Inflammatory macrophage treated with lipopolysaccharide for 1 hour (primary cell): ENCODE measurements at places on chromosomes 5 and 9.

- DNase-seq, result no peak
Observed at GRCh38 chr5:58523956-58524355, 32.7 kb downstream of the GAPT start.

- DNase-seq, result no peak
Observed at GRCh38 chr5:169719360-169720314, 82.6 kb downstream of the DOCK2 start.

DNA sequence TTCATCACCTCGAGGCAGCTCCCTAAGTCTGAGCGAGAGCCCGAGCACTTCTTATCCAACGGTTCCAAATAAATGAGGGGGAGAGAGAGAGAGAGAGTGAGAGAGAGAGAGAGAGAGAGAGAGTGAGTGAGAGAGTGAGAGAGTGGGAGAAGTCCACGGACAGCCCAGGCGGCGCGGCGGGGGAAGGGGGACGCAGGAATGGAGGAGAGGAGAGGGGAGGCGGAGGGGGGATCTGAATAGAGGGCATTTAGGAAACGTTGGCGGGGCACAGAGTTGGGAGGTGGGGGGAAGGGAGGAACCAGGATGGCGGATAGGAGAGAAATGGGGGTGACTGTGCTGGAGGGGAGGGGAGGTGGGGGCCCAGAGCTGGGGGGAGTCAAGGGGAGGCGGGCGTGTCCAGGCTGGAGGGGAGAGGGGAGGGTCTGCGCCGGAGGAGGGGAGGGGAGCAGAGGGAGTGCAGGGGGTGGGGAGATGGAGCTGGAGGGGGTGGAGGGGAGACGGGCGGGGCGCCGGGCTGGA is 398 bp upstream of the BASP1 start:
- no peak for DNase-seq

DNA sequence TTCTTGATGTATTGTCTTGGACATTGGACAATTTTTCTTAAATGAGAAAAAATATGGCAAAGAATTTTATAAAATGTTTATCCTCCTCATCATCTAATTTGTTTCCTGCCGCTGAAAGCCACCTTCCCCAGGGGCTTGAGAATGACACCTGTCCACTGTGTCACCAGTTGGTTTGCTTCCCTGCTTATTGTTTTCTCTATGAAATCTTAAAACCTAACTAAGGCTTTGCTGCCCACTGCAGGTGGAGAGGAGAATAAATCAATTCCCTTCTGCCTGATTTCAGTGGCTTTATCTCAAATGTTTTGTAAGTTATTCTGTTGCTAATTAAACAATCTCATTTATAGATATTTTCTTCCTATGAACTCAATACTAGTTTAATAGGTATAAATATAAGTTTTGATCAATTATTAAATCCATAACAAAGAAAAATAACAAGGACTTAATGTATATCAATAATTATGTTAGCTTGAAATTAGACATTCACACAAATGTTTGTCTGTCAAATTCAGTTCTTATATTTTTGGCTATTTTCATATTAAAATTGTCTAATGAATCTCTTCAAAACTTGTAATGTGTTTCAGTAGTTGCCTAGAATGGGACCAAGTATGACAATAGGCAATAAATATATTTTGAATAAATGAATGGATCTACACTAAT is 822.5 kb downstream of the PTPRD start:
- peak; percentile 14 for DNase-seq

GRCh38 chr5:36457511-36458270 is 148.7 kb upstream of the SLC1A3 start:
- no peak for DNase-seq

GRCh38 chr9:115671236-115671962 is 482.2 kb upstream of the PAPPA start:
- no peak for DNase-seq

- no peak for DNase-seq
Observed at GRCh38 chr5:25025831-25026230, 381.1 kb upstream of the CDH10 start.

DNA sequence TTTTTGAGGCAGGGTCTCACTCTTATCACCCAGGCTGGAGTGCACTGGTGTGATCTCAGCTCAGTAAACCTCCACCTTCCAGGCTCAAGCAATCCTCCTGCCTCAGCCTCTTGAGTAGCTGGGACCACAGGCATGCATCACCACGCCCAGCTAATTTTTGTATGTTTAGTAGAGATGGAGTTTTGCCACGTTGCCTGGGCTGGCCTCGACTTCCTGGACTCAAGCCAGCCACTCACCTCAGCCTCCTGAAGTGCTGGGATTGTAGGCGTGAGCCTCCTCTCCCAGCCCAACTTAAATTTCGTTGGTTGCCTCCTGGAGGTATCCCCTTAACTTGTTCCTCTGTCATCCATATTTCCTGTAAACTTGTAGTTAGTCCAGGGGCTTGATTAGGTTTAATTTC is 47.2 kb downstream of the RAB24 start:
- no peak for DNase-seq

DNA sequence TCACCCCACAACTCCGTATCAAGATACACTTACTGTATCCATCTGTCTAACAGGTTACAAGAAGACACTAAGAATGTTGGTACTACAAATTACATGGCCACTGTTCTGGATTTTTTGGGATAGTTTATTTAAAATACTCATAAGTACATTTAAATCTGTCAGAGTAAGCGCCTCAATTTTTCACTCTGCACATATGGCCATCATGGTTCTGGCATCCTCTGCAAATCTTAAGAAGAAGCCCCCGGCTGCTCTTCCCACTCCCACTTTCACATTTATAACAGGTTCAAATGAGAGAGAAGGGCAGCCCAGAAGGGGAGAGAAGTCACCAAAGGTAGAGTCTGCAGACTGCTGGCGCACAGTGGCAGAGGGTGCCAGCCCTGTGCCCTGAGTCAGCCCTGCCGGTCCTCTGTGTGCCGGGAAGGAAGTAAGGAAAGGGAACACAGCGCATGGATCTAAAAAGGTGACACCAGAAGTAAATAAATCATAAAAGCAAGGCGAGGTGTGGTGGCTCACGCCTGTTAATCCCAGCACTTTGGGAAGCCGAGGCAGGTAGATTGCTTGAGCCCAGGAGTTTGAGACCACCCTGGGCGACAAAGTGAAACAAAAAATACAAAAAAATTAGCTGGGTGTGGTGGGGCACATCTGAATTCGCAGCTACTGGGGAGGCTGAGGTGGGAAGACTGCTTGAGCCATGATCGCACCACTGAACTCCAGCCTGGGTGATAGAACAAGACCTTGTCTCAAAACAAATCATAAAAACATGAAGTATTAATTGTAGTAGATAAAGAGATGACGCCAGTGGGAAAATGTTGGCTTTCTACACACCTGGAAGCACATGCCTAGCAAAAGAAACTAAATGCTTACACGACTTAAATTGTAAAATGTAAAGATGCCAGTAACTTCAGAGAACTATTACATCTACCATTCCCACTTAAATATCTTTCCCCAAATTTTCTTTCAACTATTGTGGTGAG is 30.0 kb downstream of the RNF130 start:
- no peak for DNase-seq

DNA sequence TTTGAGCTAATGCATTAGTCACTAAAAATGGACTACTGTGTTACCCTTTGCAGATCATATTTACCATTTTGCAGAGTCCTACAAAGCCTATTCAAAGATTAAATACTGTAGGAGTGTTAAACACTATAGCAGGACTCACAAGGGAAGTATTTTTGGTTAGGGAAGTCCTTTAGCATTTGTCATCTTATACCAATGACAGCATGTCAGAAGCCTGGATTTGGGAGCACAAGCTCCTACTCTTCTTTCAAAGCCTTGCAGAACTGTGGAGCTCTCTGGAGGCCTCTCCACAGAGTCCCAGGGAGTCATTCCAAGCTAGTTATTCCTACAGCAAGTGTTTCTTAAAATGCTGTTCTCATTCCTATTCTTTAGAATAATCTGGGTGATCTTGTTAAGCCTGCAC is 288.8 kb downstream of the PIK3R1 start:
- no peak for DNase-seq

DNA sequence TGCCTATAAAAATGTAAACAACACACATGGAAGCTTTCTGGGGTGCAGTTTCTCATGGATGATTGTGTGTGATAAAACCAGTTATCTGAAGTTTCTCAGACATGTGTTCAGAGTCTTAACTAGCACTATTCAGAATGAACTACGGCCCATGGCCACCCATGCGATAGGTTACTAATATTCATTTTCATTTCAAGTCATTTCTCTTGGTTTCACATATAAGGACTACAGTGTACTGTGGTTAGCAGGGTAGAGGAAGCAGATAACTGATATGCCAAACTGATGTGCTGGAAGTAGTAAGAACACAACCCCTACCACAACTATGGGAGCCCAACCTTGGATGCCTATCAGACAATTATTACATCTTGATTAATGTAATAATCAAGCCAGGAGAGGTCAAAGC is 372.1 kb downstream of the DTWD2 start:
- no peak for DNase-seq

DNA sequence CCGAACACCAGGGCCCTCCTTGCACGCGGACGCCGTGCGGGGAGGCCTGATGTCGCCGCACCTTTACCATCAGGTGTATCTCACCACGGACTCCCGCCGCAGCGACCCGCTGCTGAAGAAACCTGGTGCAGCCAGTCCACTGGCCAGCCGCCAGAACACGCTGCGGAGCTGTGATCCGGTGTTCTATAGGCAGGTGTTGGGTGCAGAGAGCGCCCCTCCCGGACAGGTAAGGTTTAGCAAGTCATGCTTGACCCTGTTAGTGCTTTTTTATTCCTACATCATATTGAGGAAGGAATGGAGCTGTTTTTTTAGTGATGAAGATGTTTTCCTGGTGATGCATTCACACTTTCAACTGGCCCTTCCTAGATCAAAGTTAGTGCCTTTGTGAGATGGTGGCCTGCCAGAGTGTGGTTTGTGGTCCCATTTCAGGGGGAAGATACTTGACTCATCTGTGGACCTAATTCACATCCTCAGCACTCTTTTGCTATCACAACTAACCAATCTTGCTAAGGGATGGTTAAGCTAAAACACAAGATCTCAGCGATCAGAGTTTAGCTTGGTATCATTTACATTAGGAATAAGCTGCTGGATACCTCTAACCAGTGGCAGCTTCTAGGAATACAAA is 2.7 kb downstream of the PCDHGC3 start:
- no peak for DNase-seq

GRCh38 chr5:58851153-58851552 is 268.3 kb downstream of the RAB3C start:
- DNase-seq, result no peak

DNA sequence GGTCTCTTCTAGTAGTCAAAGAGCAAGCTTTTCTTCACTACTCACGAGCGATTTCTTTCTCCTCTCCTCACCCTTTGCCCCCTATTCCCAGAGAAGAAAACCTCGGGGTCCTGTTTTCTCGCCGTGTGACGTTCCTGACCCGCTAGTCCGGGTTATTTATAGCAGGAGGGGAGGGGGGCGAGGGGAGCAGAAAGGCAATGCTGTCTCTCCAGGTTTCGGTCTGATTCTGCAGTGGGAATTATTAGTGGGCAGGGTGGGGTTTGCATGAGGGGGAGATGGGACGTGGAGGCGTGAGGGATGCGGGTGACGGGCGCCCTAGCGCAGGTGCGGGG is 847 bp upstream of the GABRB2 start:
- no peak for DNase-seq

DNA sequence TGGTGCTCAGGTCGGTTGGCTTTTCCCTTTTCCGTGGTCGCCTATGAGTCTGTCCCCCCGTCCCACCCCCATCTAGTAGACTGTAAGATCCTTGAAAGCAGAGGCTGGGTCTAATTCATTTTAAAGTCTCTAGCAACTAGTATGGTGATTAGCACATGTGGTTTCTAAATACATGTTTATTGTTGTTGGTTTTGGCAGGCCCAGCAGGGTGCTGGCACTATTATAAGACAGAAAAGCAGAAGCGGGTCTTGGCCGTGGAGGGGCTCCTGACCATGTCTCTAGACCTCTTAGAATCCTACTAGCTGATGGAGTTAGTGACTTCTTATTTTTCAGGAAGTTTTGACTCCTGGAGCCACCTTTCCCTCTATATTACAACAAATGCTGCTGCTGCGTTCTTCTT is 61.5 kb upstream of the TNFSF8 start:
- DNase-seq, result no peak

GRCh38 chr5:101160002-101160401 is 256.9 kb upstream of the ST8SIA4 start:
- no peak for DNase-seq

DNA sequence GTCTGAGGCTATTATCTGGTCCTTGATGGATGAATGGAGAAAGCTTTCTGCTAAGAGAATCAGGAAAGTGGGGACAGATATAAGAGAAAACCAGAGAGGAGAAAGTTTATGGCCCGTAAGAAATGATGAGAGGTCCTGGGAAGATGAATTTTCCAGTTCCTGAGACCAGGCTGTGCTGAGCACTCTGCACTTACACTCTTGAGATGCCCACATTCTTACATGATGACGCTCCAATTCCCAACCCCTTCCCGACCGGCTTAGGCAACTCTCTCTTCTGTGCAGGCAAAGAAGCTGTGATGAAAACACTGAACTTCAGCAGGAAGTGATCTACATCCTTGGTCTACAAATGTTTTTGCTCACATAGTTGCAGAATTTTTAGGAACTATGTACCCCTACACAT is 417.0 kb downstream of the ARHGEF28 start:
- DNase-seq, result peak; percentile 41

- no peak for DNase-seq
Observed at GRCh38 chr9:90830051-90830450, 28.4 kb downstream of the SYK start.
